Testis (tissue), 5 donors: ENCODE measurements at places on chromosomes 1 and 21.

DNA sequence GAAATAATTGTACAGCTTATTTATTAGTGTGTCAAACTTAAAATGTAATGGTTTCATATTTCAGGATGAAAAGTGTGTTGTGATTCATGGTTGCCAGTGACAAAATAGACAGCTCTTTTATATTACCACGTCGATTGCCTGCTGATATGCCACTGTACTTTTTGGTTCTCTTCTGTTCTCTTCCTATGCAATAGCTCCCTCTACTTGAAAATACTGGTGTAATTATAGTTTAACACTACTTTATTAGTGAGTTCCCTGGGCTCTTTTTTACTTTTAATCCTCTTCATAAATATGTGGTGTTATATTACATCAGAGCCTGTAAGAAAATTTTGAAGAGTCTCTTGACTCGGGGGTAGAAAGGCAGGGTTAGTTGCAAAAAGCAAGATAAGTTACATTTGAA, 111.3 kb downstream of the PATJ start:
- H3K36me3 ChIP-seq = no peaks in the 10 kb centered on the region
- no peaks in the 10 kb centered on the region for H3K27me3 ChIP-seq
- H3K4me3 ChIP-seq = no peak overlapping the region
- H3K4me1 ChIP-seq = no peaks in the 10 kb centered on the region
- no peak for DNase-seq

DNA sequence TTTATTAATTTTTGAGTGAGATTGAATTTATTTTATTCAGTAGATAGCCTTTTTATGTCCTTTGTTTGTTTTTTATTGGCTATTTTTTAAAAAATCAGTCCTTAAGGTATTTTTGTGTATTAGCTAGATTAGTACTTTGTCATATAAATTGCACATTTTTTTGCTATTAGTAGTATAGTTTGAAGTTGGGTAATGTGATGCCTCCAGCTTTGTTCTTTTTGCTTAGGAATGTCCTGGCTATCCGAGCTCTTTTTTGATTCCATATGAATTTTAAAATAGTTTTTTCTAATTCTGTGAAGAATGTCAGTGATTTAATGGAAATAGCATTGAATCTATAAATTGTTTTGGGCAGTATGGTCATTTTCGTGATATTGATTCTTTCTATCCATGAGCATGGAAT, 80.4 kb downstream of the MAN1A2 start:
- H3K27ac ChIP-seq = no peak overlapping the region
- no peaks in the 10 kb centered on the region for H3K4me1 ChIP-seq
- no peaks in the 10 kb centered on the region for H3K36me3 ChIP-seq
- H3K4me3 ChIP-seq = no peak overlapping the region
- no peaks in the 10 kb centered on the region for H3K27me3 ChIP-seq

GRCh38 chr1:154784924-154785531, 85.1 kb downstream of the KCNN3 start:
- H3K4me3 ChIP-seq = no peak overlapping the region
- no peaks in the 10 kb centered on the region for H3K27me3 ChIP-seq
- H3K27ac ChIP-seq = no peak overlapping the region
- no peaks in the 10 kb centered on the region for H3K4me1 ChIP-seq

DNA sequence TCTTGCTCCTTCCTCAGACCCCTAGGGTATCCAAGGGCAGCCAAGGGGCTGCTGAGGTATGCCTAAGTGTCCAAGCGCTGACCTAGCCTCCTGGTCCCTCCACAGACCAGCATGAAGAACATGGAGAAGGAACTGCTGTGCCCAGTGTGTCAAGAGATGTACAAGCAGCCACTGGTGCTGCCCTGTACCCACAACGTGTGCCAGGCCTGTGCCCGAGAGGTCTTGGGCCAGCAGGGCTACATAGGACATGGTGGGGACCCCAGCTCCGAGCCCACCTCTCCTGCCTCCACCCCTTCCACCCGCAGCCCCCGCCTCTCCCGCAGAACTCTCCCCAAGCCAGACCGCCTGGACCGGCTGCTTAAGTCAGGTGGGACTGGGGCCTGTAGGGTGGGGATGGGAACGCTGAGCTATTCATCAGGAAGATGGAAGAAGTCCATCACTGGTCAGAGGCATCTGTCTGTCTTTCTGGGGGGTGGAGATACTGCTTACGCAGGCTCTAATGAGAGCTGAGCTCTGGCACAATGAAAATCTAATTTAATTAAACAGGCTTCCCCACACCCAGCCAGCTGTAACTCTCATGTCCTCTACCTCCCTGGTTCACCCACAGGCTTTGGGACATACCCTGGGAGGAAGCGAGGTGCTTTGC, 1.8 kb downstream of the TRIM46 start:
- no peak overlapping the region for H3K27ac ChIP-seq
- H3K4me3 ChIP-seq = no peak overlapping the region
- DNase-seq = no peak
- H3K27me3 ChIP-seq = no peaks in the 10 kb centered on the region
- H3K36me3 ChIP-seq = no peaks in the 10 kb centered on the region

- H3K4me1 ChIP-seq = peaks cover 11% of the 10 kb centered on the region
- no peak for DNase-seq
- no peaks in the 10 kb centered on the region for H3K27me3 ChIP-seq
- no peaks in the 10 kb centered on the region for H3K36me3 ChIP-seq
- H3K4me3 ChIP-seq = no peak overlapping the region
- H3K27ac ChIP-seq = no peak overlapping the region
These were observed 451.2 kb downstream of the USP25 start for GRCh38 chr21:16181018-16181417.

GRCh38 chr1:33872683-33873082, 8.8 kb downstream of the HMGB4 start:
- DNase-seq = no peak
- no peaks in the 10 kb centered on the region for H3K27me3 ChIP-seq
- no peak overlapping the region for H3K4me3 ChIP-seq
- H3K27ac ChIP-seq = no peak overlapping the region
- no peaks in the 10 kb centered on the region for H3K36me3 ChIP-seq
- no peaks in the 10 kb centered on the region for H3K4me1 ChIP-seq

GRCh38 chr1:184520336-184520735, 133.5 kb downstream of the C1orf21 start:
- no peaks in the 10 kb centered on the region for H3K4me1 ChIP-seq
- no peak overlapping the region for H3K4me3 ChIP-seq
- no peaks in the 10 kb centered on the region for H3K36me3 ChIP-seq
- H3K27ac ChIP-seq = no peak overlapping the region
- no peaks in the 10 kb centered on the region for H3K27me3 ChIP-seq
- no peak for DNase-seq

DNA sequence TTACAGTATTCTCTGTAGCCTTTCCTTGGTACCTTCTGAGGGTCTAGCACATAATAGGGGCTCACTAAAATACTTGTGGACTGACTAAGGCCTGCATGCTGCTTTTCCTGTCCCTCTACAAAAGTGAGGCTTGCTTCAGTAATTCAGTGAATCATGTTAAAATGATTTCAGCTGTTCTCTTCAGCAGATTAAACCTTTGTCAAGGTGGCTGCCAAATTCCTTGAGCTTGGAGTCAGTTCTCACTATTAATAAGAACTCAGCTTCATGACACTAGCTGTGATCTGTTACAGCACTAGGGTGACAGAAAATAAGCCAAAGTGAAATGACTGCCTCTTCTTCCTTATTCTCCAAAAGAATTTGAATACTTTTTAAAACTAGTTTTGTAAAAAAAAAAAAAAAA, 128.8 kb downstream of the KCNN3 start:
- no peaks in the 10 kb centered on the region for H3K27me3 ChIP-seq
- no peak overlapping the region for H3K27ac ChIP-seq
- H3K36me3 ChIP-seq = no peaks in the 10 kb centered on the region
- H3K4me1 ChIP-seq = peaks cover 8% of the 10 kb centered on the region
- no peak for DNase-seq

DNA sequence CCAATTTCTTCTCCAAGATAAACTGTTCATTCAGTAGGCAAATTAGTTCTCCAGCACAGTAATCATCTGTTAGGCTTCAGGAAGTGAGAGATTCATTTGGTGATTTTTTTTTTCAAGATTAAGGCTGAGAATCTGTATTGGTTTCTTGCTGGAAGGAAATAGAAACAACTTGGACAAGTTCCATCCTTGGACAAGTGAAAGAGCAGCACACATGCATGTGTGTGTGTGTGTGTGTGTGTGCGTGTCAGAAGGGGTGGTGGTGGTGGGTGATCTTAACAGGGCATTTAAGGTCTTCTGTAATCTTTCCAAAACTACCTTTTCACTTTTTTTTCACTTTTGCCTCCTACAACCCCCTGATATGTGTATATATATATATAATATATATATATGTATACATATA, 15.9 kb upstream of the SUCO start:
- no peak overlapping the region for H3K27ac ChIP-seq
- no peaks in the 10 kb centered on the region for H3K27me3 ChIP-seq
- no peak overlapping the region for H3K4me3 ChIP-seq
- DNase-seq = no peak
- H3K36me3 ChIP-seq = no peaks in the 10 kb centered on the region

GRCh38 chr1:165303386-165303785, 53.1 kb downstream of the LMX1A start:
- H3K4me1 ChIP-seq = no peaks in the 10 kb centered on the region
- no peak overlapping the region for H3K27ac ChIP-seq
- no peak for DNase-seq
- H3K4me3 ChIP-seq = no peak overlapping the region
- H3K27me3 ChIP-seq = no peaks in the 10 kb centered on the region

GRCh38 chr1:204558467-204558866, 42.3 kb downstream of the MDM4 start:
- no peak overlapping the region for H3K27ac ChIP-seq
- peaks cover 5% of the 10 kb centered on the region for H3K4me1 ChIP-seq
- H3K36me3 ChIP-seq = no peaks in the 10 kb centered on the region
- no peak for DNase-seq

DNA sequence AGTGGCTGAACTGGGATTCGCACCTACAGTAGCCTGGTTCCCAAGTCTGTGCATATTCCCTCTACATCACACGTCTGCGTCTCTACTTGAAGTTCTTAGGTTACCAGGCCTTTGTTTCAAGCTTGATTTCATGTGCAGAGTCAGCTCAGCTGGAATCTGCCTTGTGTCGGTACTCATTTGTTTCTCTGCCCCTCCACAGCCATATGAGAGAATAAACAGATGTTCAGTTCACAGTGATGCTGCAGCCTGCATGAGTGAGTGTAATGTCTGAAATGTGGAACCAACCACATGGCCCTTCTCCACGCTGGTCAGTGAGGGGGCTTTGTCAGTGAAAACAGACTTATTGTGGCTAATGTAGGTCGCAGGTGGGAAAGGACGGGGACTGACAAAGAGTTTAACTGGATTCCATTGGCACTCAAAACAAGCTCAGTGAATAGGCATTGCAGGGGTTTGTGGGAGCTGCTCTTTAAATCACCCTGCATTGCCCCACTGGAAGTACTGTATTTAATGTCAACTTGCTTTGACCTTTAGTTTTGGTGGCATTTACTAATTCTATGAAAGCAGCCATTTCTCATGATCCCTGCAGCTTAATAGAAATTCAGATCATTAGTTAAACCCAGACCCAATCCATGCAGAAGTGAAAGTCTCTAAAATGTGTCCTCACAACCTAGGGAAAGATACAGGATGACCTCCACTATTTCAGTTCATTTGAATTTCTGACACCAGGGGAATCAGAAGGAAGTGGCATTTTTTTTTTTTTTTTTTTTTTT, 136.4 kb upstream of the FAM78B start:
- no peak overlapping the region for H3K4me3 ChIP-seq
- DNase-seq = no peak
- H3K4me1 ChIP-seq = peaks cover 4% of the 10 kb centered on the region

GRCh38 chr1:2812136-2812535, 10.6 kb upstream of the TTC34 start:
- DNase-seq = no peak
- H3K27ac ChIP-seq = no peak overlapping the region
- no peaks in the 10 kb centered on the region for H3K27me3 ChIP-seq
- H3K36me3 ChIP-seq = no peaks in the 10 kb centered on the region
- H3K4me3 ChIP-seq = no peak overlapping the region

GRCh38 chr1:203136409-203137042, 9.0 kb downstream of the ADORA1 start:
- no peak for DNase-seq
- H3K4me3 ChIP-seq = no peak overlapping the region
- peaks cover 14% of the 10 kb centered on the region for H3K4me1 ChIP-seq
- H3K27ac ChIP-seq = no peak overlapping the region
- H3K36me3 ChIP-seq = no peaks in the 10 kb centered on the region

GRCh38 chr1:158119976-158120653, 60.6 kb upstream of the CD1D start:
- H3K27ac ChIP-seq = no peak overlapping the region
- DNase-seq = no peak
- H3K27me3 ChIP-seq = no peaks in the 10 kb centered on the region

GRCh38 chr1:211605603-211606331, 26.8 kb upstream of the SLC30A1 start:
- H3K4me1 ChIP-seq = peaks cover under 1% of the 10 kb centered on the region
- no peaks in the 10 kb centered on the region for H3K27me3 ChIP-seq
- H3K4me3 ChIP-seq = no peak overlapping the region
- H3K27ac ChIP-seq = no peak overlapping the region
- no peak for DNase-seq

- H3K36me3 ChIP-seq = no peaks in the 10 kb centered on the region
- DNase-seq = no peak
- H3K4me3 ChIP-seq = no peak overlapping the region
- no peaks in the 10 kb centered on the region for H3K27me3 ChIP-seq
These were observed 34.4 kb upstream of the ZNF648 start for GRCh38 chr1:182095946-182096345.
